ENCODE measurements at places on chromosomes 2 and 18.

DNA sequence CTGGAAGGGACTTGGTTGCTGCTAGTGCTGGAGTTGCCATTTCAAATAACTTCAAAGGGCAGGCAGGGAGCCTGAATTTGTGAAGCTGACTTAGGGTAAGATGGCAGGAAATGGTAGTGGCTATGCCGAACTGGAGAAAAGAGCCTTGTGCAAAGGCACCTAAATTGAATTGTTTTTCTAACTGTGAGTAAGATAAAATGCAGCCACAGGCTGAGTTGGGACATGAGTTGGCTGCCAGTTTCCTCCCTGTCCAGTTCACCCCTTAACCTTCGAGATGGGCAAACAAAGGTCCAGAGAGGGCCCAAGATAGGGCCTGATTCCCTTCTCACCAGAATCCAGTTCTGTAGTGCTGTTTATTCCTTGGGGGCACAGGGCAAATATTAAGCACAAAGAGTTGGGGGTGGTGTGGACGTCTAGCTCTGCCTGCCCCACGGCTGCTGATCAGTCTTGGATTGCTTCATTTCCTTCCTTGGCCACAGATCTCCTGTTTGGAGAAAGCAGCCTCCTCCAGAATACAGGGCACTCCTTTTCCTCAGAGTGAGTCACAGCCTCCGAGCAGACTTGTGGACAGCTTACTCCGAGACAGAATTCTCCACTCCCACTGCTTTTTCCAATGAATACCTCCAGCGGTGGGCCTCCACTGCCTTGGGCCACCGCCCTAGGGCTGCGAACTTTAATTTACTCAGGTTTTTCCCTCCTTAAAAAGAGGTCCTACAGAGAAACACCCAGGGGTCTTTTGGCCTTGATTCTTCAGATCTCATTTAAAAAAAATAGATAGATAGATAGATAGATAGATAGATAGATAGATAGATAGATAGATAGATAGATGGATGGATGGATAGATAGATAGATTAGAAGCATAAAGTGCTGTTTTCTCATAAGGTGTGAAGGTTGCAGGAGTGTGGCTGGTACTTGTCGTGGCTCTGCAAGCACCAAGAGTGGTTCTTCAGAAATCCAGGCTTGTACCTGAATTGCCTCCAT is 18.4 kb upstream of the SLC20A1 start:
- no peak for DNase-seq

GRCh38 chr2:18871430-18871829 is 282.1 kb upstream of the NT5C1B start:
- no peak for DNase-seq

GRCh38 chr2:74908748-74909444 is 49.5 kb upstream of the POLE4 start:
- DNase-seq = no peak

- no peak for DNase-seq
These were observed 253.7 kb upstream of the LINC00305 start for GRCh38 chr18:64402636-64403035.

DNA sequence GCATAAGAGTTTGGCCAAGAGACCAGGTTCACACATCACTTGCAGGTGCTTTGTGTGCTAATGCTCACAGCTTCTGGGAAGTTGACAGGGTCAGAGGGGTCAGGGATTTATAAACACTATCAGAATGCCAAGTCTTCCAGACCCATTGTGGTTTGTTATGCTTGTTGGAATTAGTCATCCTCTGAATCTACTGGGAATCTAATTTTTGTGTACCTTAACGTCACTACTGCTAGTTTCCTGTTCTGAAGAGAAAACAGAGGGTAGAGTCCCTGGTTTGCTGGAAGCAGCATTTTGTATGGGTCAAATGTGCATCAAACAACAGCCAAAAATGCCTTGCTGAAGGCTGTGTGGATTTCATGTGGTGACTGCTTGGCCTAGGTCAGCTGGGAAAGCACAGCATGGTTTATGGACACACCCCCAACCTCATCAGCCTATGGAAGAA is 33.3 kb downstream of the ANTXR1 start:
- no peak for DNase-seq

- DNase-seq = no peak
These were observed 5.4 kb downstream of the ALS2 start for GRCh38 chr2:201775326-201775725.

- DNase-seq = no peak
These were observed 97.5 kb upstream of the SPATS2L start for GRCh38 chr2:200209030-200209429.

GRCh38 chr18:13278062-13278630 is 59.6 kb downstream of the LDLRAD4 start:
- no peak for DNase-seq
